Stimulated activated CD8-positive, alpha-beta memory T cell treated with anti-CD3 and anti-CD28 coated beads, Interleukin-12 subunit alpha, Interleukin-12 subunit beta, amount 100 ng/mL, for 1 hour (primary cell): ENCODE measurements at places on chromosomes 7 and 10.

DNA sequence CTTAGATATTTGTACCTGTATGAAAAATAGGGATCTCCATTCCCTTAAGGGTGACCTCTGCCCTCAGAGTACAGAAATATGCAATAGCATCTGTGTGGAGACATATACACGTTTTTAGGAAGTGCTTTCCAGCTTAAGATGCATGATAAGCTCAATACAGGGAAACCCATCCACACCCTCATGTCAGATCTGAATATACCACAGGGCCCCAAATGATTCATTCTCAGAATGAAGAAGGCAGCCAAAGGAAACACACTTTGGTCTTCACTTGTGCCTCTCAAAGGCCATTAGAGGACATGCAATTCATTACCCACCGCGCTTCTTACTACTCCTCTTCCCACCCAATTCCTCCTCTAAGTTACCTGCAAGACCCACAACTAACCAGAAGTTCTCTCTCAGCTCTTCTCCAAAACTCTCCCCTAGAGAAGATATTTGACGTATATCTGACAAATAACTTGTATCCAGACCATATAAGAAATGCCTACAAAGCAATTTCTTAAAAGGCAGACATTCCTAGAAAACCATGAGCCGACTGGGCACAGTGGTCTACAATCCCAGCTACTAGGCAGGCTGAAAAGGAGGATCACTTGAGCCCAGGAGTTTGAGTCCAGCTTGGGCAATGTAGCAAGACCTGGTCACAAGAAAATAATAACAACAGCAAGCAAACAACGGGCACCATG lies 103.0 kb downstream of the OAT start:
- no peak for DNase-seq

GRCh38 chr10:114915294-114915693 lies 22.7 kb upstream of the TRUB1 start:
- no peak for DNase-seq

GRCh38 chr10:71045936-71046335 lies 157.6 kb upstream of the PCBD1 start:
- DNase-seq = no peak

DNA sequence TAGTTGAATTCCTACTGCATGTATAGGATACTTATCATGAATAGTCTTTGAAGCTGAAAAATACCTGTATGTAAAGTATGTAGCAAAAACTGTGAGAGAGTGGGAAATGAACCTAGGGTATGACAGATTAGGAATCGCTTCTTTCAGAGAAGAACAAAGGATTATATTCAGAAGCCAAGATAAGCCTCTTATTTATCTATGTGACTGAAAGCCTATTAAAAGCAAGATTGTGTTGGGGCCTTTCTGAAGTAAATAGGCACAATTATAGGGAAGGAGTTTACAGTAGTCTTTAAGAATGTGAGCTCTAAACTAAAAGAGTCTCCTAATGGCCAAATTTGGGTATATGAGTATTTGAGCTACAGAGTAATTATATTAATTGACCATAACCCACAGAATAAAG lies 102.1 kb downstream of the MTERF1 start:
- DNase-seq = no peak

- DNase-seq = no peak
These were observed 2.5 kb upstream of the DDX56 start for GRCh38 chr7:44576228-44576627.

- DNase-seq = no peak
These were observed at the start of gene PDK4 for GRCh38 chr7:95596198-95597063. Gene PDK4 (minus strand): TSS chr7:95596516. CDS start chr7:95596293, 223 bp downstream.

DNA sequence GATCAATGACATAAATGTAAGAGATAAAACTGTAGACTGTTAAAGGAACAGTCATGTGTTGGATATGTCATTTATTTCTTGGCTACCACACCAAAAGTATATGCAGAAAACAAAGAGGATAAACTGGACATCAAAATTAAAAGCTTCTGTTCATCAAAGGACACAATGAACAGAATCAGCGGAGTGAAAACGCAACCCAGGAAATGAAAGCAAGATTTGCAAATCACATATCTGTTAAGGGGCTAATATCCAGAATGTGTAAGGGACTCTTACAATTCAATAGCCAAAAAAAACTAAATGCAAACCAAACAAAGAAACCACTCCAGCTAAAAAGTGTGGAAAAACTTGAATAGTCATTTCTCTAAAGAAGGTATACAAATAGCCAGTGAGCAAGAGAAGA lies 164.3 kb downstream of the ZMYND11 start:
- no peak for DNase-seq

DNA sequence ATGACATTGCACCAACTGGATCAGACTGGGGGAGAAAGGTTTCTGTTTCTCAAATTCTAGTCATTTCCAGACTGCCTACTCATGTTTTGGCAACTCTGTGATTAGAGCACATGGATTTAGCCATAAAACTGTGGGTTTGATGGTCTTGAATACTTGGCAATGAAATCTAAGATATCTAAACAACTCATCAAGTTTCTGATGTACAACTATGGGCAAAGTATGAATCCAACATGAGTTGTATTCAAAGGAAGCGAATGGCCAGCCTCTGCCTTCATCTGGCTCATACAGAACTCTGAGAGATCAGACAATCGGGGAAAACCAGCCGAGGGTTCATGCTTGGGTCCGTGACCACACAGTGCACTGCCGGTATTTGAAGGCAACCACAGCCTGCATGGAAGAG lies 144.3 kb downstream of the ADAM12 start:
- no peak for DNase-seq

DNA sequence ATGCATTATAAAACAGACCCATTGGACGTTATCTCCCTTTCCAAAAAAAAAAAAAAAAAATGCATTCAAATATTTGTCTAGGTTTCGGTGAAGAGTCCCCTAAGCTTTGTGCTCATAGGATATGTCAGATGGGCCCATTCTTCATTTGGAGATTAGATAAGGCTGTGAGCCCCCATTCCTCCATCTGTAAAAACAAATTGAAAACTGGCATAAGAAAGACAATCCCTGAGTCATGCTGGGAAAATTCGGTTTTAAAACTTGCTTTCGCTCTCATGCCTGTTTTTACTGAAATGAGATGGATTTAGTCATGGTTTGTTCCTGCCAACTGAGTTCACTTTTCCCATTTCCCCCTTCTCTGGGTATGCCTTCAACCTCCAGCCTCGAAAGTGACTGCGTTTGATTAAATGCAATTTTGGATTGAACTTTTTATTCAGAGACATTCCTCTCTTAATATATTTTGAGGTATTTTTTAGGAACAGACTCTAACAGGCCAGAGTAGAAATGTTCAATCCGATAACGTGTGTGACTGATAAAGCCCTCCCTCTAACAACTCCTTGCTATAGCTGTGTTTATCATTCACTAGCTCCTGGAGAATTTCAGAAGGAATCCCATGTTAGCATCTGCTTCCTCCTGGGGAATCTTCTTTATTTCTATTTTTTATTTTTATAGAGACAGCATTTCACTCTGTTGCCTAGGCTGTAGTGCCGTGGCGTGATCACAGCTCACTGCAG lies 190.9 kb upstream of the LYZL2 start:
- DNase-seq = no peak

- no peak for DNase-seq
These were observed 143.6 kb downstream of the GLI3 start for GRCh38 chr7:42093349-42093905.

GRCh38 chr10:132571650-132572544 lies 34.3 kb downstream of the INPP5A start:
- no peak for DNase-seq

GRCh38 chr10:17286562-17287550 lies 58.8 kb downstream of the VIM start:
- no peak for DNase-seq

DNA sequence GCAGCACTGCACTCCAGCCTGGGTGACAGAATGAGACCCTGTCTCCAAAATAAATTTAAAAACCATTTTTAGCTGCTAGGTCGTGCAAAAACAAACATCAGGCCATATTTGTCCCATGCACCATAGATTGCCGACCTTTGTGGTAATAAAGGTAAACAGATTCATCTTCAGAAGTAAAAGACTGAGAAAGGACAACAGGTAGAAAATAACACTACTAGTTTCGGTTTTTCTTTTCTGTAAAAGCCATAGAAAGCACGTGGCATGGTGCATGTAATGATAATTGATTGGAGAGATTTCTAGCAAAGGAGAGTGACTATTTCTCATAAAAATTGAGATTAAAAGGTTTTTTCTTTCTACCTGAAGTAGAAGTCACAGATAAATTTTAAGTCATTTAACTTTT lies 93.9 kb downstream of the DNAH11 start:
- DNase-seq = no peak

GRCh38 chr10:79310200-79310865 lies 36.9 kb upstream of the PPIF start:
- no peak for DNase-seq

GRCh38 chr7:80047856-80048459 lies 86.7 kb upstream of the GNAI1 start:
- no peak for DNase-seq

DNA sequence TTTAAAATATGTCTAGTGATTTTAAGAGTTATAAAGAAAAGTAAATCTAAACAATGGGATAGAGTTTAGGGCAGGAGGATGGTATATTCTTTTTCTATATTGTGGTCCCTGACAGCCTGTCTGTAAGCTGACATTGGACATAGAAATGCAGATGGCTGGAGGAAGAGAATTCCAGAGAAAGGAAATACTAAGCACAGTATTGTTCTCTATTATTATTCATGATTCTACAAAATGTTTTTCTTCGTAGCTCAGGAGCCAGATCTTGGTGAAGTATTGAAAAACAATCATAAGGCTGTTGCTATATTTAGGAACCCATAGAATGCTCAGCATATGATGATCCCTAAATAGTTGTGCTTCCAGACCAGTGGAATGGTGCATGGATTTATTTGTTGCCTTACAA lies 117.0 kb upstream of the FAM3C start:
- DNase-seq = no peak

DNA sequence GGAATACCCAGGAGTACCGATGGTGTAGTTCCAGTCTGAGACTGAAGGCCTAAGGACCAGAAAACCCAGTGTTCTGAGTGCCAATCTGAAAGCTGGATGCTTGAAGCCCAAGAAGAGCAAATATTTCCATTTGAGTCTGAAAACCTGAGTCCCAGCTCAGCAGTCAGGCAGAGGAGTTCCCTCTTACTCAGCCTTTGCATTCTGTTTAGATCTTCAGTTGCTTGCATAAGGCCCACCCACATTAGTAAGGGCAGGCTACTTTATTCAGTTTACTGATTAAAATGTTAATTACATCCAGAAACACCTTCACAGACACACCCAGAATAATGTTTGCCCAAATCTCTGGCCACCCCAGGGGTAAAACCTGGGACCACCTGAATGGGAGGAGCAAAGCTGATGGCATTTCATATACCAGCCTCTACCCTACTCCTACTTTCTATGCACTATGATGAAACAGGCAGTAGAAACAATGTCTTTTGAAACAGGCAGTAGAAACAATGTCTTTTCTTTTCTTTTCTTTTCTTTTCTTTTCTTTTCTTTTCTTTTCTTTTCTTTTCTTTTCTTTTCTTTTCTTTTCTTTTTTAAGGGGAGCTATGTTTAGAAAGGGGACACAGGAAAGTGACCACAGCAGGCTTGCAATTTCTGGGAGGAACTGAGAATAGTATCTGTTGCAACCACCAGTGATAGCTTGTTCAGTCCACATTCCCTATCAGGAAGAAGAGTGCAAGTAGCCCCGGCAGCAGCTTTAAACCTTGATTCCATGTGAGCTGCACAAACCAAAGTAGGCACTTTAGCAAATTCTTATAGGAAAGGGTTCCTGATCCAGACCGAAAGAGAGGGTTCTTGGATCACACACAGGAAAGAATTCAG lies 30.6 kb downstream of the FAM237B start:
- DNase-seq = no peak

DNA sequence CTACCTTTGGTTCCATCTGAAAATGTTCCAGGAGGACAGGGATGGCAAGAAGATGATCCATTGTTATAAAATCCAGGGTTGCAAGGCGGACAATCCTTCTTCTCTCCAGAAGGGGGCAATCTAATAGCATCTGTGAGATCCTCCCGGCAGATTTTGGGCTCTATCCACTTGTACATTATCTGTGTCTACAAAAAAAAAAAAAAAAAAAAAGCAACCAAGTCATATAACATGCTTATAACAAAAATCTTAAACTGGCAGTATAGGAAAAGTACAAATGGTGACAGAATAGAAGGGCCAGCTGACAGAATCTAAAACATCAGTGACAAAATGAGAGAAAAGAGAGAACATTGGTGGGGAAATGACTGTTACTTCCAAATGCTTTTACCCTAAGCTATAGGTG lies 132.7 kb downstream of the ELAPOR2 start:
- peak; percentile 16 for DNase-seq

DNA sequence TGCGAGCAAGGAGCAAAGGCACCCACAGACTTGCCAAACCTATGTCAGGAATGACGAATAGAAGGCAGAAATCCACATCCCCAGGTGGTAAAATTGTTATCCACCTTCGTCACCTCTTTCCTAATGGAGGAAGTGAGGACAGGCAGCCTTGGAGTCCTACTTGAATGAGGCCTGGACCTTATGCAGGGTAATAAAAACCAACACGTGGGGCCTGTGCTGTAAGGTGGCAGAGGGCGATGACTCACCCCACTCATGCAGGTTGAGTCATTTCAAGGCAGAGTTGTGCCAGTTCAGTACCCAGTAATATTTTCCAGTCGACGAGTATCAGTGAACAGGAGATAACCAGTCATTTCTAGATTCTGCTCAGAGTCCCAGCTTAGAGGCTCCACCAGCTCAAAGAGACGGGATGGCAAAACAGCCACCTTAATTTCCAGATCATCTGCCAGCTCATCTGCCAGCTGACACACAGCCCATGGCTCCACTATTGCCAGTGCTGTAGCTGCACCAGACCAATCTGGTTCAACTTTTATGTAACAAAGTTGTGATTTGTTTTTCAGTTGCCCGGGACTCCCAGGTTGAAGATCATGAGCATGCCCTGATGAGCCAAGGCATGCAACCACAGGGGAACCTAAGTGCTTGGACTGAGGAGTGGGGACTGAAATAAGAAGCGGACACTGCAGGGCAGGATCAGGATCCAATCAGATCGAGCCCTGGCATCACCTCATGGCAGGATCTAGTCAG lies 176.2 kb upstream of the ITGB1 start:
- peak; percentile 66 for DNase-seq

DNA sequence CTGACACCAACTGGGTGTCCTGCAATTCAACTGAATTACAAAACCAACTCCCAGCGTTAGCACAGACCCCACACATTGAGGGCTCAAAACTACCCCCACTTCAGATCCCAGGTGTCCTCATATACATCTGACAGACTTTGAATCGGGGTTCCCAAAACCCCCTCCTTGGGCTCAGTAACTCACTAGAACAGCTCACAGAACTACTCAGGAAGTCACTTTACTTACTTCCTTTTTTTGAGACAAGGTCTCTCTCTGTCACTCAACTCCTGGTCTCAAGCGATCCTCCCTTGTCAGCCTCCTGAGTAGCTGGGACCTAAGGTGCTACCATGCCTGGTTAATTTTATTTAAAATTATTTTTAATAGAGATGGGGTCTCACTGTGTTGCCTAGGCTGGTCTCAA lies 456.0 kb downstream of the SDK1 start:
- DNase-seq = no peak

DNA sequence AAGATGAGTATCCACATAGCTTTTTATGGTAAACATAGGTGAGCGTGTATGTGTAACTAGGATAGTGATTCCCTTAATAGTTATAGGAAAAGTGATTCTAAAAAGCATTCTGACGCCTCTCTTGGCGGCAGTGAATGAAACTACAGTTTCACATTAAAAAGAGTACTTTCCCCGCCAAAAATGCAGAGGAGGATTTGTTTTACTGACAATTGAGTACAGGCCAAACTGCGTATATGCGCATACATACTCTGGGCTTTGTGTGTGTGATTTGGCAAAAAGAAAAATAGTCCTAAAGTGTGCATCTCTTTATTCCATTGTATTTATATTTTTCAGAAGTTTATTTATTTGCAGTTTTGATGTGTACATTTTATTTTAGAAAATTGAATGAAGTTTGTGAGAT lies 10.3 kb downstream of the CUL1 start:
- DNase-seq = no peak
